Stimulated activated CD8-positive, alpha-beta memory T cell treated with anti-CD3 and anti-CD28 coated beads, Interleukin-15, amount 100 ng/mL, for 48 hours (primary cell): ENCODE measurements at places on chromosomes 3 and 15.

DNA sequence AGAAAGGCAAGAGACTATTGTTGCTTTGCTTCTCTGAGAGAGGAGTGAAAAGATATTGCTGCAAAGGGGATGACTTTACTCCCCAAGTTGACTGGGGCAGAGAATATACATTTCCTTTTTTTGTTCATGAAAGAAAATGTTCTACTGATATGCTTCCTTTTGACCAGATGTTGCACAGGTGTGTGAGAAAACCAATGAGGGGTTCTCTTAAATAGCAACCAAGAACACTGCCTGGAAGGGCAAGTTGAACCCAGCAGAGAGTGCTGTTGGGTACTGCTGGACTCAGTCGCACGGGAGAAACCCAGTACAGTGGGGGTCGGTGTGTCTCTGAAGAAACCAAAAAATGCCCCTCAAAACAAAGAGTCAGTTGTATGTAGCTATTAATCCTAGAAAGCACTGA, 101.2 kb downstream of the CHST2 start:
- DNase-seq, result no peak

GRCh38 chr15:73660455-73660854, 23.7 kb upstream of the CD276 start:
- no peak for DNase-seq

DNA sequence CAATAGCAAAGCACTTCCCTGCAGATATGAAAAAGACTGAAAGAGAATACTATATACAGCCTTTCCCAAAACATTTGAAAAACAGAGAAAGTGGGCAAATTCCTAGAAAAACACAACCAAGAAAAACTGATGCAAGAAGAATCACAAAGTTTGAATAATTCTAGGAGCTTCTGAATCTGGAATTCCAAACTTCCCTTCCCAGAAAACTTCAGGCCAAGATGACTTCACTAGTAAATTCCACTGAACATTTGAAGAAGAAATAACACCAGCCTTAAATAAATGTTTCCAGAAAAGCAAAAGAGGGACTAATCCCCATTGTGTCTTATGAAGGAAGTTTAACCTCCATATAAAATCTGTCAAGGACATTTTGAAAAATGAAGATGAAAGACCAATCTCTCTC, 15.8 kb upstream of the NSMCE3 start:
- DNase-seq, result no peak

DNA sequence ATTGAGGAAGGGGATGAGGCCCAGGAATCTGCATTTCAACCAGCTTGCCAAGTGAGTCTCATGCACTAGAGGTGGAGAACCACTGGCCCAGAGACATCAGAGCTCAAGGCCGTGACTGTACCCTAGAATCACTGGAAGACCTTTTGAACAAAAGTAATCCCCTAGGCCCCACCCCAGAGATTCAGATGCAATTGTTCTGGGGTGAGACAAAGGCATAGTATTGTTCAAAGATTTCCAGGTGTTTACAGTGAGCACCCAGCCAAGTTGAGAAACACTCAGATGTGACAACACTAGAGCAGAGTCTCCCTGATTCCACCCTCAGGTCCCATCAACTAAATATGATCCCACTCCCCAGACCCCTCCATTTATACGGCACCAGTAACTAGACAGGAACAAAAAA, 290.3 kb upstream of the TLE3 start:
- DNase-seq, result no peak

DNA sequence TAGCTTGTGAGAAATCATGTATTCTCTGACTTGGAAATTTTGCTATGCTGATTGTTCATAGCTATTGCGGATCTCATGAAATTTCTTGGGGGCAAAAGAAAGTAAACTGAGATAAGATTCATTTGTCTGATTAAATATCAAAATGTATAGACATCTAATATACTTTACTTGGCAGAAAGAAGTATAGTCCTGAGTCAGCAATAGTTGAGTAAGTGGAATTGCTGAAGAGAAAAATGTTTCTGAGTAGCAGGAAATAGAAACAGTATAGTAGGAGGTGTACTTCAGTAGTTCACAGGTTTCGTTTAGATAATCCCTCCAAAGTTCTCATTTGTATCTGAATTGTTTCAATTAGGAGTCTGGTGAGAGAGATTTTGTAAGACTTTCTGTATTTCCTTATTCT, 705.9 kb downstream of the MCTP2 start:
- no peak for DNase-seq

DNA sequence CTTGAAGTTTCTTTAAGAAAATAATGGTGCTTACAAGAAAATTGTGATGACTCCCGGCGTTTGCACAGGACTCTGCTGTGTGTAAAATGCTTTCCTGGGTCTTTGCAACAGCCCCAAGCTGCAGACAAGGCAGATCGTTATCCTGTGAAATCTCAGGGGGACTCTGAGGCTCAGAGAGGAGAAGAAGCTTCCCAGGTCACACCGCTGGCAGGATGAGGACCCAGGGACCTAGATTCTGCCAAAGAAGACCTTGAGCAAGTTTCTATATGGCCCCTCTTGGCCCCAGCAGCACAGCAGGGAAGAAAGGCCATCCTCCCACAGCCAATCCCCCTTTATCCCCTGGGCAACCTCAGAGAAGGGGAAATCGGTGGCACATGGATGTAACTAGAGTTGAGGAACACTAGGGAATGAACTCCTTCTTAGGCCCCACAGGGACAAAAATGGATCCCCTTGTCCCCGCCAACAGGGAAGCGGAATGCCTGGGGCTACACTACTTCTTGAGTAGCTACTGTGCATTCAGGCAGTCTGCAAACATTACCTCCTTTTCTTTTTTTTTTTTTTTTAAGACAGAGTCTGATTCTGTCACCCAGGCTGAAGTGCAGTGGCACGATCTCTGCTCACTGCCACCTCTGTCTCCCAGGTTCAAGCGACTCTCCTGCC, 72.8 kb downstream of the CPN2 start:
- DNase-seq, result no peak

DNA sequence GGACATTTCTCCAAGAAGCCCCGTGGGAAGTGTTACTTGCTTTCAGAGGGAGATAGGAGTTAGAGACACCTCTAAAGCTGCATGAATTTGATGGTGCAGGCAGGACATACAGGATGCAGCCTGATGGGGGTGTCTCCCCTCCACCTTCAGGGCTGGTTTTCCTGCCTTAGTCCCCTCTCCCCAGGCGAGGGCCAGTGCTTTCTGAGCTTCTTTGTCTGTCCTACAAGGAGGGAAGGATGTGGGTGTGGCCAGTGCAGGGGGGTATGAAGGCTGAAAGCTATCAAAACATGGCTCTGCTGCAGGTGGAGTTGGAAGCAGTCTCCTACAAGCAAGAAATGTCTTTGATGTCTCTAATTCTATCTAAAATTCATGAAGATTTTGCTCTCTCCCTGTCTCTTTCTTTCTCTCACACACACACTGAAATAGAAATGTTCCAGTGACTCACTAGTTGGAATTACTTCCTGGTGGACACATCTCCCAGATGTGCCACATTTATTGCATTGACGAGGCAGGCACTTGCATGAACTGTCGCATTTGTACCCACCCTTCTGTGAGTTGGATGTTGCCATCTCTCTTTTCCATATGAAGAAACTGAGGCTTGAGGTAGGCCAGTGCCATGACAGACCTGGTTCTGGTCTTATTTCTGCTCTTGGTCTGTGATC, 13.9 kb upstream of the PODXL2 start:
- no peak for DNase-seq

DNA sequence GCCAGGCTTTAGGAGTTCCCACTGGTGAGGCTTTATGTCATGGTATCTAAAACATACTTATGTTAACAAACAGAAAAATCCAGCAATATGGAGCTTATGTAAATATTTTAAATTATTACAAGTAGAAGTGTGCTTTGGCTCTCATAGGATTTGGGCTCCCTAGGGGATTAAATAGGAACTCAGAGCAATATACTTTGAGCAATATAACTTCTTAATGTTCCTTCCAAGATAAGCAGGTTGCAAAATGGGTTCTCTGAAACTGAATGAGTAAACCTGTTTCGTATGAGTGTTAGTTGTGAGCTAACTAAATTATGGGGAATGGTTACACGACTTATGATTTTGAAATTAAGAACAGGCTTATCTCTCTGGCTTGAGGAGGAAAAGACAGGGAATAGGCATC, 366.1 kb upstream of the ZNF385D start:
- DNase-seq, result no peak

GRCh38 chr3:183254487-183255347, 1.7 kb downstream of the B3GNT5 start:
- DNase-seq, result no peak

DNA sequence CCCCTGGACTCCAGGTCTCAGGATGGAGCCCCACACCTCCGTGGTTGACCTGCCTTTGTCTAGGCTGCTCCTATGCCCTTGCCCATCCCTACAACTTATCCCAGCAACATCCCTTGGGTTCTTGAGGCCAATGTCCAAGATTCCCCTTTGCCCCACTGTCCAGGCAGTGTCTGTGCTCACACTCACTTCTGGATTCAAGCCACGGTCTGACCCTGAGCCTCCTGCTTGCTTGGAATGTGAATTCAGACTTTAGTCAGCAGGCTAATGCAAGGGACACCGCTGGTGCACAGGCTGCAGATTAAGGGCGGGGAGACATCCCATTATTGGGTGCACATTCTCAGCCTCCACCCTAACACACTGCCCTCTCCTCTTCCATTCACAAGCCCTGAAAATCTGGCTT, 154.1 kb downstream of the WNT5A start:
- DNase-seq, result no peak

DNA sequence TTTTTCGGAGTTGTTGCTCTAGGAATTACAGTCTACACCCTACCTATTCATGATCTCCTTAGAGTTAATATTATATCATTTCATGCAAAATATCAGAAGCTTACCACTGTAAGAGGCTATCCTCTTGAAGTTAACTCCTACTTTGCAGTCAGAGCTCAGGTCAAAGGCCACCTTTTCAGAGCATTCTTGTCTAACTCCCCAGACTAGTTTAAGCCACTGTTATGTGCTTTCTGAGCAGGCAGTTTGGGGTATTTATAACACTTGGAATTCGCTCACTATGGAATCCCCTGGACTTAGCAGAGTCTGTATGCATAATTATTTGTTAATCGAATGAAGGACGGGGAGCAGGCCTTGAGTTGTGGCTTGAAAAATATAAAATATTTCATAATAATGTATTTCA, 21.7 kb downstream of the MED12L start:
- no peak for DNase-seq

DNA sequence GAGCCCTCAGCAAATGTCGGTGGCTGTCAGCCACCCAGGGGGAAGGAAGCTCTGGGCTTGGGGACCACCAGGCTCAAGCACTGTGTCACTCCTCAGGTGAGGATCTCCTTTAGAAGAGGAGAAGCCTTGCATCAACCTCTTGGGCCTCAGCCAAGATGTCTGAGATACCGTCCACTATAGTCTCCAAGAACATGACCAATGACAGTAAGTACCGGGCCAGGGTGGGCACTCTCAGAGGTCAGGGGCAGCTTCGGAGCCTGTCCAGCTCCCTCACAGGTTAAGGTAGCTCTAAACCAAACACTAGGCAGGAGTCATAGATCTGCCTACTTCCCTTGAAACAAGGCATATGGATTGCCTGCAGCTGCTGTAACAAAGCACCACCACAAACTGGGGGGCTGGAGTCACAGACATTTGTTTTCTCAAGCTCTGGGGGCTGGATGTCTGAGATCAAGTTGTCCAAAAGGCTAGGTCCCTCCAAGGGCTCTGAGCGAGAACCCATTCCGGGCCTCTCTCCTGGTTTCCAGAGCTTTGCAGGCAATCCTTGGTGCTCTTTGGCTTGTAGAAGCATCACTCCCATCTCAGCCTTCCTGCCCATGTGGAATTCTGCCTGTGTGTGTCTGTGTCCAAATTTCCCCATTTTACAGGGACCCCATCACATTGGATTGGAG, 1.3 kb downstream of the CFAP100 start:
- no peak for DNase-seq
